ENCODE measurements at places on chromosomes 2 and 18. TPM values are rescaled to one million over a fixed set of nuclear protein-coding genes. Genes with fewer than 3 reads are reported as not detected.
A peak's percentile ranks its signal among the peaks of the same experiment; 100 is the strongest.

Gene MYO3B
- total RNA-seq, result not detected

Gene COL3A1
- 66.3 TPM for total RNA-seq

DNA sequence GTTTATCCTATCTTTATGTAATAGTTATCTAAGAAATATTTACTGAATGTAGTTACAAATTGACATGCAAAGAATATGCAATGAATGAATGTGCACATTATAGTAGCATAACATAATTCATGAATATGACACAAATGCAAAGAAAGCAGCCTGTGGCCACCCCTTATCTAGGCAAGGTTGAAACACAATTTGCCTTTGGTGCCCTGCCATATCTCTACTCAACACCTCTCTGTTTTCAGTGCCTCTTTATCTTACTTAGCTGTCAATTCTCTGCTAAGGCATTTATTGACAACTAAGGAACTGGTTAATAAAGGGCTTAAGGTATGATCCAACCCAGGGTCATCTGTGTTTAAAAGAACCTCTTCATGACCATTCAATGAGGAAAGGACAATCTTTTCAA lies 18.9 kb downstream of the REV1 start:
- peaks cover 85% of the 10 kb centered on the region for H3K4me1 ChIP-seq
- no peaks in the 10 kb centered on the region for H3K27me3 ChIP-seq
- no peak overlapping the region for H3K27ac ChIP-seq
- no peak for DNase-seq

- no peak for DNase-seq
- H3K27ac ChIP-seq, result no peak overlapping the region
- no peak overlapping the region for H3K4me3 ChIP-seq
- H3K36me3 ChIP-seq, result no peaks in the 10 kb centered on the region
Observed at GRCh38 chr2:142041105-142041504, 89.7 kb downstream of the LRP1B start.

- no peaks in the 10 kb centered on the region for H3K27me3 ChIP-seq
- no peaks in the 10 kb centered on the region for H3K4me1 ChIP-seq
- H3K4me3 ChIP-seq, result no peak overlapping the region
Observed at GRCh38 chr2:182906454-182906853, 40.0 kb upstream of the FRZB start.

DNA sequence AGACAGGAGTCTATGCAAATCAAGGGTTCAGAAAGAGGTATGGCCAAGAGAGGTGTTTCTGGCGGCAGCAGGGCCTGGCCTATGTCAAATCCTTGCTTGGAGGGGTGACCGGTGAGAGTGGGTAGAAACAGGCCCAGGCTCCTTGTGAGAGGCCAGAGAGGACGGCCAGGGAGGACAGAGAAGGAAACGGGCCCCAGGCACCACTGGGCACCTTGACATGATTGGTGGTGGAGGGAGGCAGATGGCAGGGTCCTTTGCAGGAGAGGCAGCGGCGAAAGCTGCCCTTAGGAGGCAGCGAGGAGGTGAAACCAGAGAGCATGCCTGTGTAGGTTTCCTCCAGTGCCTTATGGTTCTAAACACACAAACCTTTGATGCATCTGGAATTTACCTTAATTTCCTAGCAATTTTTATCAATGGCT lies 6.2 kb downstream of the RAMP1 start:
- H3K27me3 ChIP-seq, result peaks cover 5% of the 10 kb centered on the region
- peak overlapping the region; percentile 92 for H3K27ac ChIP-seq
- H3K4me3 ChIP-seq, result no peak overlapping the region
- no peak for DNase-seq

GRCh38 chr2:46534589-46534988 lies 55.2 kb downstream of the TMEM247 start:
- H3K36me3 ChIP-seq, result no peaks in the 10 kb centered on the region
- H3K27ac ChIP-seq, result no peak overlapping the region
- no peak for DNase-seq

Gene IL1RL2
- total RNA-seq, result 0.62 TPM

DNA sequence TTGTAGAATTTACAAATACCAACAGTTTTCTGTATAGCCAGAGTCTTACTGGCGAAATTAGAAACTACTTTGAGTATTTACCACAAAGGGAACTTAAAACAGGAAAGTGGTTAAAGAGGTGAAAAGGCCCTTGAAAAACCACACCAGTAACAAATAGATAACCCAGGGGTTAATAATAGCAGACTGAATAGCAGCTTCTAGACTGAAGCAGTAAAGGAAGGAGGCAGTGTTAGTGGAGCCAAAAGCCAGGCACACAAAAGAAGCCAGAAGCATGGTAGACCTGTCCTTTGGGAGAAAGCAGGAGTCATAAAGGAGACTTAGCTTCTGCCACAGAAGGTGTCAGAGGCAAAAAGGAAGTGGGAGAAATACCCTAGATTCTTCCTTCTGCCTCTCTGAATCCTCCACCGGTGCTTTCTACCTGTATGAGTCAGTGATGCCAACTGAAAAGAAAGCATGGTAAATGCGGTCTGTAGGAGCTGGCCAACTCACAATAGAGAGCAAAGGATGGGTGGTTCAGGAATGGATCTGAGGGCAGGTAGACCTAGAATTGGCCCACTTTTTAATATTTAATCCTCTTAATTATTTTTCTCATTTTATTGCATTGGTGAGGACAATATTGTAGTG lies 97.3 kb downstream of the ARL6IP6 start:
- H3K27ac ChIP-seq, result no peak overlapping the region
- H3K4me1 ChIP-seq, result no peaks in the 10 kb centered on the region
- DNase-seq, result no peak
- peaks cover 5% of the 10 kb centered on the region for H3K27me3 ChIP-seq
- H3K4me3 ChIP-seq, result no peak overlapping the region
- no peaks in the 10 kb centered on the region for H3K36me3 ChIP-seq

Gene BOLA3
- 70.5 TPM for total RNA-seq

DNA sequence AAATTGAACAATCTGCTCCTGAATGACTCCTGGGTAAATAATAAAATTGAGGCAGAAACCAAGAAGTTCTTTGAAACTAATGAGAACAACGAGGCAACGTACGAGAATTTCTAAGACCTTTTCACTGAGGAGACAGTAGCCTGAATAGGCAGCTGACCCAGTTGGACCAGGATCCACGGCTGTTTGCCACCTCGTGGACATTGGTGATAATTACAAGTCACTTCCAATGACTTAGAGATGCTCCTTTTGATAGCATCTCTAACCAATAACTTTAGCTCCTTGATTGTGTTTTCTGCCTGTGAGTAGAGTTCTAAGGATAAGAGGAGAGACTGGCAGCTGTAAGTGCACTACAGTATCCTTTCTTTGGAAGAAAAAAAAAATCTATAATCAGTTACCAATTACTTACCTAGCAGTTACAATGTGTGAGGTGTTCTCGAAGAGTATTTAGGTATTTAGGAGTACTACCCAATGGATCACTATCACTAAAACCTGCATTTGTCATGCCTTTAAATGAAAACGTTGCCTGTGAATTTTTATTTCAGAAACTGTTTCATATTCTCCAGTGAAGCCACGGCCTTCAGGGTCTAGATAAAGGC lies 31.3 kb upstream of the CNTNAP5 start:
- H3K4me1 ChIP-seq, result no peaks in the 10 kb centered on the region
- H3K36me3 ChIP-seq, result no peaks in the 10 kb centered on the region
- no peaks in the 10 kb centered on the region for H3K27me3 ChIP-seq

- H3K4me1 ChIP-seq, result peaks cover 73% of the 10 kb centered on the region
- peaks cover 6% of the 10 kb centered on the region for H3K36me3 ChIP-seq
- H3K27me3 ChIP-seq, result no peaks in the 10 kb centered on the region
Observed at GRCh38 chr18:22197668-22198067, 28.3 kb downstream of the GATA6 start.

Data from heart right ventricle (tissue), 16 donors.